ENCODE measurements at places on chromosomes 3 and 15.
A peak's percentile ranks its signal among the peaks of the same experiment; 100 is the strongest.

DNA sequence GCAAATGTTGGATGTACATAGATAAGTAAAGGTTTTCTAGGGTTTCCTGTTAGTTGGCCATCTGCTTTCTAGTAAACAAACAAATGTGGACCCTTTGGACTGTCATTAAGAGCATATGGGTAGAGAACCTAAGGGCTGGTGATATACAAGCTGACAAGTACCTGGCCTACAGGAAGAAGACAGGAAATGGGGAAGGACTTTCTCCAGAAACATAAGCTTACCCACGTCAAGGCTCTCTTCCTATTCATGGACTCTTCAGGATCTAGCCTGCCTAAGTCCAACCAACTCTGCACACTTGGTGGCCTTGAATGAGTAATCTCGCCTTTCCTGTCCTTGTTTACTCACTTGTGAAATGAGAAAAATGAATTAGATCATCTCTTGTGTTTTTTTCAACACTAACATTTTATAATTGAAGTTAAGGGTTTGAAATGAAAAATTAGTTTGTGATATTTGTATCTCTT is 22.2 kb upstream of the GOLIM4 start:
- DNase-seq = no peak
- no peaks in the 10 kb centered on the region for H3K4me1 ChIP-seq
- no peak overlapping the region for H3K27ac ChIP-seq
- H3K36me3 ChIP-seq = no peaks in the 10 kb centered on the region
- H3K27me3 ChIP-seq = no peaks in the 10 kb centered on the region

GRCh38 chr3:187986514-187986934 is 167.4 kb upstream of the LPP start:
- H3K4me1 ChIP-seq = peaks cover 3% of the 10 kb centered on the region
- H3K4me3 ChIP-seq = no peak overlapping the region
- DNase-seq = no peak
- no peaks in the 10 kb centered on the region for H3K27me3 ChIP-seq
- no peak overlapping the region for H3K27ac ChIP-seq

- peaks cover 7% of the 10 kb centered on the region for H3K4me1 ChIP-seq
- no peak for DNase-seq
- H3K27me3 ChIP-seq = peaks cover 3% of the 10 kb centered on the region
- no peak overlapping the region for H3K27ac ChIP-seq
- H3K4me3 ChIP-seq = no peak overlapping the region
These were observed 5.8 kb upstream of the GNAI2 start for GRCh38 chr3:50230104-50230793.

DNA sequence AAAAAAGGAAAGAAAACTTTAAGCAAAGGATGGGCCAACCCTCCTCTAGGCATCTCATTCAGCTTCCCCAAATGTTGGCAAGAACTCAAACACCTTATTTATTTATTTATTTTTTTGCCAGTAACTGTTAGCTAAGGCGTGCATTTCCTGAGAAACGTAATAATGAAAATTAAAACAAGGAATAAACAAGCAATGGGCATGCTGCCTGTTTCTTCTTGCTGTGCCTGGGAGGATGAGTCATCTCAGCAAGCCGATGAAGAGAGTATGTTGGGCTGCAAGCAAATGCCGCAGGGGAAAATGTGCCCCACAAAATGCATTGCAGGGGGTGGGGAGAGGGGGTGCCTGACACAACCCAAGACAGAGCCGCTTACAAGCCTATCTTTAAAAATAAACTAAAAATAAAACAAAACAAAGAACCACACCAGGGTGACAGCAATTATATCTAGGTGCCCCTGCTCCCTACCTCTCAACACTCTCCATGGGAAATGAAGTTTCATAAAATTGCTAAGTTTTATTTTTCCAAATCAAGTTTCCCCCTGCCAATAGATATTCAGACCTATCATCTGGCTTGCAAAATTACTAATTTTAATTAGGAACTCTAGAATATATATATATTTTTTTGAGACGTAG is 40.3 kb downstream of the EIF4E3 start:
- H3K36me3 ChIP-seq = no peaks in the 10 kb centered on the region
- H3K27ac ChIP-seq = no peak overlapping the region
- H3K4me1 ChIP-seq = peaks cover 4% of the 10 kb centered on the region
- H3K27me3 ChIP-seq = peaks cover 1% of the 10 kb centered on the region

- peaks cover 23% of the 10 kb centered on the region for H3K4me1 ChIP-seq
- peak within 1 kb of the TSS; percentile 22 for H3K27ac ChIP-seq
- H3K36me3 ChIP-seq = peaks cover 29% of the 10 kb centered on the region
- peak; percentile 71 for DNase-seq
- no peaks in the 10 kb centered on the region for H3K27me3 ChIP-seq
These were observed at the start of gene MFGE8 for GRCh38 chr15:88913017-88913849. Gene MFGE8, minus strand, starts transcription at chr15:88913379. Its CDS starts 60 bp downstream, at chr15:88913319.

- no peak overlapping the region for H3K27ac ChIP-seq
- DNase-seq = no peak
- no peak overlapping the region for H3K4me3 ChIP-seq
- H3K4me1 ChIP-seq = peaks cover 4% of the 10 kb centered on the region
- H3K36me3 ChIP-seq = no peaks in the 10 kb centered on the region
These were observed 387.4 kb upstream of the ROBO2 start for GRCh38 chr3:76652524-76652923.

- H3K36me3 ChIP-seq = no peaks in the 10 kb centered on the region
- H3K4me1 ChIP-seq = no peaks in the 10 kb centered on the region
- H3K27me3 ChIP-seq = no peaks in the 10 kb centered on the region
These were observed 131.6 kb downstream of the C3orf70 start for GRCh38 chr3:185021256-185021655.

- H3K4me1 ChIP-seq = peaks cover 5% of the 10 kb centered on the region
- H3K4me3 ChIP-seq = no peak overlapping the region
- no peak overlapping the region for H3K27ac ChIP-seq
- peaks cover 21% of the 10 kb centered on the region for H3K36me3 ChIP-seq
- DNase-seq = no peak
- no peaks in the 10 kb centered on the region for H3K27me3 ChIP-seq
These were observed 45.7 kb downstream of the B3GNT5 start for GRCh38 chr3:183298701-183299153.

DNA sequence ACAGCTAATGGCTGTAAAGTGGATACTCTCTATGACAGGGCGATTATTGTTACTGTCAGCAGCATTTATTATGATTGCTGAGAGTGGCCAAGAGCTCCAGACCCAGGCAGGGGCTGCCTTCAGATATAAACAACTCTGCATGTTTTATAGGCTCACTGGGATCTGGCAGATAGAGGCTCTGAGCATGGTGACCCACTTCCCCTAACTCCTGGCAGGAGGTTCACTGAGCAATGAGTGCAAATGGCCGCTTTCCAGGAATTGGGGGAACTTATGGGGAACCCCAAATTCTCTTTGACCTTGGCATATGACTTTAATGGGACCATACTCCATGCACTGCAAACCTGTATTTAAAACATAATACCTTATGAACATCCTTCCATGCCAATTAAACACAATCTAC is 59.0 kb downstream of the SCN5A start:
- DNase-seq = no peak
- no peaks in the 10 kb centered on the region for H3K36me3 ChIP-seq
- no peak overlapping the region for H3K4me3 ChIP-seq
- H3K27ac ChIP-seq = no peak overlapping the region

DNA sequence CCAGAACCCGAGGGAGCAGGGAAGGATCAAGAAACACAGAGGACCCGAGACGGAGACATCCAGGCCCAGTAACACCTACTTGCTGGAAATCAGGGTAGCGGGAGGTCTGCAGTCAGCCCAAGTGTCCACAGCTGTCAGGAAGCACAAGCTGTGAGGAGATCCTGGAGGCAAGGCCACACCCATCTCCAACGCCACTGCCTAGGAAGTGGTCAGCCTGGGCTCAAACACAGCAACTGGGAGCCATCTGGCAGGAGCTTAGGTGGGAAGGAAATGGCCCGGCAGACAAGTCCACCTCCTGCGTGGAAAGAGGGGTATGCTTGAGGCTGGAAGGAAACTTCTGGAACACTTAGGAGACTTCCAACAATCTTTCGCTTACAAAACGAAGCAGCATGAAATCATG is 407.1 kb downstream of the VPS13C start:
- peaks cover 11% of the 10 kb centered on the region for H3K4me1 ChIP-seq
- H3K27ac ChIP-seq = no peak overlapping the region
- no peaks in the 10 kb centered on the region for H3K27me3 ChIP-seq
- no peak overlapping the region for H3K4me3 ChIP-seq
- no peak for DNase-seq

GRCh38 chr3:32822609-32823498 is 5.1 kb downstream of the TRIM71 start:
- no peak overlapping the region for H3K27ac ChIP-seq
- no peak for DNase-seq
- H3K4me1 ChIP-seq = peaks cover 28% of the 10 kb centered on the region
- no peaks in the 10 kb centered on the region for H3K27me3 ChIP-seq

Data from H1 (cell line).